Effector memory CD8-positive, alpha-beta T cell (primary cell): ENCODE measurements at places on chromosomes 4 and X.
A peak's percentile ranks its signal among the peaks of the same experiment; 100 is the strongest.

- H3K27me3 ChIP-seq, result peaks cover 27% of the 10 kb centered on the region
- no peak overlapping the region for H3K4me3 ChIP-seq
- H3K27ac ChIP-seq, result no peak overlapping the region
- peaks cover 2% of the 10 kb centered on the region for H3K4me1 ChIP-seq
- DNase-seq, result no peak
These were observed 102.9 kb upstream of the ARSJ start for GRCh38 chr4:114082348-114082747.

DNA sequence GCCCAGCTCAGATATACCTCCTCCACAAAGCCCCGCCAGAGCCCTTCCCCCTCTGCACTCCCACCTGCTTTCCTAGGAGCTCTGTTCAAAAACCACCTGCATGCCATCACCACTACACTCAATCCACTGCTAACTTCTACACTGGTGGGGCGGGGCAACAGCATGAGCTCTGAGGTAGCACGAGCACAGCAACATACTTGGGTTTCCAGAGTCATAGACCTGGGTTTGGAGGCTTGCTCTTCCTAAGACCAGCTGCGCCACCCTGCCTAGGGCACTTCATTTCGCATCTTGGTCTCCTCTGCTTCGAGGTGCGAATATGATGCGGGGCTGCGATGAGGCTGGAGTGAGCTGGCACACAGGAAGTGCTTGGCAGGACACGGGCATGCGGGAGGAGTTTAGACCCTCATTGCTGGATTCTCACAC is 3.6 kb downstream of the SASH3 start:
- H3K27me3 ChIP-seq, result no peaks in the 10 kb centered on the region
- DNase-seq, result no peak
- H3K36me3 ChIP-seq, result peaks cover 89% of the 10 kb centered on the region
- peaks cover 45% of the 10 kb centered on the region for H3K4me1 ChIP-seq
- H3K4me3 ChIP-seq, result peak overlapping the region; percentile 95

DNA sequence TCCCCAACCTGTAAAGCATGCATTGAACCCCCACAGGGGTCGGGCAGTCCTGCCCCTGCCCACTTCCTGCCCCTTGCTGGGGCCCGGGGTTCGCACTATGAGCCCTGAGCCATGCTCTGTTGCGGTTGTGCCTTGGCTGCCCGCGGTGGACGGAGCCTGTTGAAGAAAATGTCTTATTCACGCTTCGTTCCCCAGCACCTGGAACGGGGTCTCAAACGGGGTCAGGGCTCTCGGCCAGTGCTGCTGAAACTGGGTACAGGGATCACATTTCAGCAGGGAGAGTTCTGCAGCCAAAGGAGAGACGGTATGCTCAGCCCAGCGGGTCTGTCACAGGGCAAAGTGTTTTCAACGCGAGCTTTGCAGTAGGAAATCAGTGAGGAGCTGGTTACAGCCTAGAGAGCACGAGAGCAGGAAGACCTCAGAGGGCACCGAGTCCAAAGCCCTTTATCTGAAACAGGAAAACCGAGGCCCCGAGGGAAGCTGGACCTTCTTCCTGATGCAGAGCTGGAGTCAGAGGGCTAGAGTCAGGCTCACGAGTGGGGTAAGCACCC is 46.3 kb upstream of the AFAP1 start:
- H3K4me3 ChIP-seq, result peak overlapping the region; percentile 60
- no peaks in the 10 kb centered on the region for H3K36me3 ChIP-seq
- peaks cover 9% of the 10 kb centered on the region for H3K27me3 ChIP-seq
- DNase-seq, result no peak

GRCh38 chrX:38599796-38600755 is 38.7 kb downstream of the TSPAN7 start:
- DNase-seq, result no peak
- no peak overlapping the region for H3K27ac ChIP-seq
- no peaks in the 10 kb centered on the region for H3K4me1 ChIP-seq
- no peaks in the 10 kb centered on the region for H3K36me3 ChIP-seq
- peaks cover 7% of the 10 kb centered on the region for H3K27me3 ChIP-seq
- no peak overlapping the region for H3K4me3 ChIP-seq

- no peak overlapping the region for H3K27ac ChIP-seq
- H3K27me3 ChIP-seq, result peaks cover 14% of the 10 kb centered on the region
- H3K36me3 ChIP-seq, result peaks cover 8% of the 10 kb centered on the region
- no peak for DNase-seq
- H3K4me3 ChIP-seq, result no peak overlapping the region
- no peaks in the 10 kb centered on the region for H3K4me1 ChIP-seq
These were observed 30.6 kb upstream of the ANTXR2 start for GRCh38 chr4:80103629-80104028.

- peaks cover 4% of the 10 kb centered on the region for H3K4me1 ChIP-seq
- no peak overlapping the region for H3K27ac ChIP-seq
- no peaks in the 10 kb centered on the region for H3K36me3 ChIP-seq
- H3K4me3 ChIP-seq, result no peak overlapping the region
These were observed 109.1 kb downstream of the GPAT3 start for GRCh38 chr4:83644677-83645659.

GRCh38 chr4:136644279-136644678 is 888.0 kb downstream of the PCDH18 start:
- DNase-seq, result no peak
- H3K4me3 ChIP-seq, result no peak overlapping the region
- no peaks in the 10 kb centered on the region for H3K27me3 ChIP-seq
- H3K27ac ChIP-seq, result no peak overlapping the region
- no peaks in the 10 kb centered on the region for H3K4me1 ChIP-seq
